Activated CD8-positive, alpha-beta memory T cell treated with anti-CD3 and anti-CD28 coated beads for 4 hours (primary cell): ENCODE measurements at places on chromosomes 5 and 9.

DNA sequence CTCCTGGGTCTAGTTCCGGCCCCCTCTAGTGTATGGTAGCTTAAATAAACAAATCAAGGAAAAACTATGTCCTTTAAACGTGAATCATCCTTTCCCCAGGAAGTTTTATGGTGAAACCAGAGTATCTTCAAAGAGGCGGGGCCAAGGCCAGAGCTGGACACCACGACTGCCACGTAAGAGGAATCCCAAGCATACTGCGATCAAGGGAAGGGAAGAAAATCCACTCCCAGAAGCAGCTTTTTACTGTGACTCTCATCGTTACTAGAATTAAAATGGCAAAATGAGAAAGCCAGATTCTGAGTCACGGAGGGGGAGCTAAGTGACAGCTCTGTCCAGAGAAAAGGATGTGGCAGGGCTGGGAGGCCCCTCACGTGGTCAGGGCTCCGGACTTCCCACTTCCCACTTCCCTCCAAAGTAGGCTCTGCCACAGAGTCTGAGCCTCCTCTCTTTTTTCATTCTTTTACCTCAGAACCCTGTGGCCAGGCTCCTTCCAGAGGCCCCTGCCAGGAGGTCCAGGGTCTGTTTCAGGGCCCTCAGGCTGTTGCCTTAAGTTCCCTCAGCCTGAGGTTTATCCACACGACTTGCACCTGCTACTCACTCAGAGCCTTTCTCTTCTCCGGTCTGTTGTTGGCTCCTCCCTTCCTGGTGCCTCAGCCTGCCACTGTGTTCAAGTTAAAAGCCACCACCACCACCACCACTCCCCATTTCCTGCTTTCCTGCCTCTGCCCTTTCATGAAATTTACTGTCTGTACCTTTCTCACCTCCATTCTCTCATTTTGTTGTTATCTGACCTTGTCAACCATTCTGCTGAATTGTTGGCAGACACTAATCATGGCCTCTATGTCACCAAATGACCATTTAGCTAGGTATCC lies 1.4 kb upstream of the GLRX start:
- no peak for DNase-seq

- no peak for DNase-seq
Observed at GRCh38 chr9:127498298-127498697, 47.0 kb downstream of the LRSAM1 start.

- no peak for DNase-seq
Observed at GRCh38 chr9:94029932-94030317, 54.3 kb upstream of the PTPDC1 start.

- no peak for DNase-seq
Observed at GRCh38 chr5:79464695-79465332, 49.1 kb downstream of the HOMER1 start.

GRCh38 chr5:6181147-6181729 lies 197.1 kb downstream of the MED10 start:
- no peak for DNase-seq

GRCh38 chr5:54018438-54018837 lies 291.9 kb downstream of the ARL15 start:
- DNase-seq = no peak

GRCh38 chr5:116652196-116652729 lies 77.6 kb upstream of the SEMA6A start:
- no peak for DNase-seq

DNA sequence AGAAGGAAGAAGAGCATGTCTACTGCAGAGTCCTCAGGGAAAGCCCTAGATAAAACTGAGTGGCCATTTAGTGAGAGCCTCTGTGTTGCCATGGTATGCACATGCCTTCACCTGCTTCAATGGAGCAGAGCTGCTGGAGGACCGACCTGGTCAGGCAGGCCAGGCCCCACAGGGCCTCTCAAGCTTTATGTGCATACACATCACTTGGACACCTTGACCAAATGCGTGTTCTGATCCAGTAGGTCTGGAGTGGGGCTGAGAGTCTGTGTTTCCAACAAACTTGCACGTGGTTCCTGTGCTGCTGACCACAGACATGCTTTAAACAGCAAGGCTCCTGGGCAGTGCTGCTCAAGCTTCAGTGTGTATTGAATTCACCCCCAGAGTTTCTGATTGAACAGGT lies 51.4 kb upstream of the SLC2A8 start:
- DNase-seq = no peak

DNA sequence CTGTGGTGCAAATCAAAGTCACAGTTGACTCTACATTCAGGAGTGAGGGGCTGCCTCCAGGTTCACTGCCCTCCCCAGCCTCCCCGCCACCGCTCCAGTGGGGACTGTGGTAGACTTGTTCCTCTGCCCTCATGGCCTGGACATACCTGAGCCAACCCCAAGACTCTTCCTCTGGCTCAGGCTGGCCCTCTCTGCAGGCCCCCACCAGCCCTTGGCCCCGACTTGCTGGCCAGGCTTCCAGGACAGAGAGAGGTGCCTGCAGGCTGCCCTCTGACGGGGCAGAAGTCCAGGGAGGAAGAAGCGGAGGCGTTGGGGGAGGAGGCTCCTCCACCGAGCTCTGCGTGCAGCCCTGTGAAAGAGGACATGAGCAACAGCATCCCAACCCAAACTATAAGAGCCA lies 2.8 kb upstream of the SARDH start:
- no peak for DNase-seq

- no peak for DNase-seq
Observed at GRCh38 chr5:124885490-124885889, 139.1 kb upstream of the ZNF608 start.

GRCh38 chr5:7756453-7756852 lies 94.5 kb downstream of the CFAP90 start:
- DNase-seq = no peak

GRCh38 chr9:87610200-87611155 lies 112.8 kb downstream of the DAPK1 start:
- no peak for DNase-seq

DNA sequence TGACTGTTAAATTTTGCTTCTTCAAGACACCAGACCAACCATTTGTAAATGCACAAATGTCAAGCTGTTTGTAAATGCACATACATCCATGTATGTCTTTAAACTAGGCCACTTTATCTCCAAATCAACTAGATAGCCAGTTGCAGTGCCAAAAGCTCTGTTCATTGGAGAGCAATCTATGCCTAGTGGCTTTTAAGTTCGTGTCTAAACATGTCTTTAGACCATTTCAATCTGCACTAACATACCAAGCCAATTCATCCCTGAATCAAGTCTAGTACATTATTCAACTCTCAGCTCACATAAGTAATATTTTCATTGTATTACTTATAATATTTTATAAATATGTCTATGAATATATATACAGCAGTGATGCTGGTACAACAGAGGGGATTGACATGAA lies 985.9 kb downstream of the CDH18 start:
- DNase-seq = no peak

- no peak for DNase-seq
Observed at GRCh38 chr9:85223506-85224125, 518.1 kb downstream of the AGTPBP1 start.

- no peak for DNase-seq
Observed at GRCh38 chr5:179152941-179153340, 92.8 kb downstream of the ZNF354C start.

GRCh38 chr5:120605325-120606079 lies 141.4 kb downstream of the PRR16 start:
- no peak for DNase-seq

DNA sequence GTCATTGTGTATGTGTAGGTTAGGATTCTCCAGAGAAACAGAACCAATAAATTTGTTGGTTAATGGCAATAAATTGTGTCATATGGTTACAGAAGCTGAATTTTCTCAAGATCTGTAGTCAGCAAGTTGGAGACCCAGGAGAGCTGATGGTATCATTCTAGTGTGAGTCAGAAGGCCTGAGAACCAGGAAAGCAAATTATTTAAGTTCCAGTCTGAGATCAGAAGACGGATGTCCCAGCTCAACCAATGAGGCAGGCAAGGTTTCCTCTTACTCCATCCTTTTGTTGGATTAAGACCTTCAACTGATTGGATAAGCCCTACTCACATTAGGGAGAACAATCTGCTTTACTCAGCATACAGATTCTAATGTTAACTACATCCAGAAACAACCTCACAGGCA lies 656.3 kb downstream of the ANXA1 start:
- DNase-seq = no peak

- no peak for DNase-seq
Observed at GRCh38 chr5:139390639-139391569, 1.2 kb upstream of the MZB1 start.

GRCh38 chr5:131394128-131394527 lies 130.3 kb downstream of the CDC42SE2 start:
- DNase-seq = no peak

DNA sequence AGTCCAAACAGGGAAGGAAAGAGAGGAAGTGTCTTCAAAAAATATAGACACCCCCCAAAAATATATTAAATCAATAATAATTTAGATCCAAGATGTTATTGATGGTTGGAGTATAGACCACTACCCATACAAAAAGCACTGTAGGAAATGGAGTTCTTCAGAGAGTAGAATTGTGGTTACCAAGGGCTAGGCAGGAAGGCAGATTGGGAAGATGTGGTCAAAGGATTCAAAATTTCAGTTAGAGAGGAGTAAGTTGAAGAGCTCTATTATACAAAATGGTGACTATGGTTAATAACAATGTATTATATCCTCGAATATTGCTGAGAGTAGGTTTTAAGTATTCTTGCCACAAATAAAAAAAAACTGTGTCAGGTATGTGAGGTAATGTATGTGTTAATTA lies 149.4 kb downstream of the CWC27 start:
- no peak for DNase-seq

GRCh38 chr9:88892724-88893123 lies 98.5 kb upstream of the S1PR3 start:
- no peak for DNase-seq

DNA sequence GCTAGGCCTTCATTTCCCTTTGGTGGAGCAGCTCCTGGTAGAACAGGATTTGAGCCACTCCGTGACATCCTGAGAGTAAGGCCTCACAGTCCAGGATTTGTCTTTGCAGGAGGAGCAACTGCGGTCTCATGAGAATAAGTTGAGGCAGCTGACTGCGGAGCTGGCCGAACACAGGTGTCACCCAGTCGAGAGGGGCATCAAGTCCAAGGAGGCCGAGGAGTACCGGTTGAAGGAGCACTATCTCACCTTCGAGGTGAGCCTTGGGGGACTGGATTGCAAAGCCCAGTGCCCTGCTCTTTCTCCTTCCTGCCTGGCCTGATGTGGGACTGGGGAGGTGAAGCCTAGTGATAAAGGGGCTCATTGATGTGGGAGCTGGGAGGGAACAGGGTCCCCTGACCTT lies 44.3 kb downstream of the PSD2 start:
- DNase-seq = no peak

DNA sequence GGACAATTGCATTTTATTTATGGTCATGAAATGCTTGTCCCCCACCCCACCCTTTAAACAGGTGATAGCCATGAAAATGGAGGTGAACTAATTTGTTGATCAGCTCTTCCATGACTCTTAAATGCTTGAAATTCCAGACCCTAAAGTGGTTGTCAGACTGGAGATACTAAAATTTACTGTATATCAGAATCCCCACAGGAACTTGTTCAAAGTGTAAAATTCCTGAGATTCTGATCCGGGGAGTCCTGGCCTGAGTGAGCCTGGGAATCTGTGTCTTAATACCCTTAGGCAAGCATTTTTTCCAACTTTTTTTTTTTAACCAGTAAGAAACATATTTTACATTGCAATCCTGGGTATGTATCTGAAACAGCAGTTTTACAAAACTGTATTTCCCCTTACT lies 4.7 kb downstream of the SKP2 start:
- no peak for DNase-seq

GRCh38 chr5:59866661-59867060 lies 26.9 kb downstream of the PDE4D start:
- no peak for DNase-seq

- no peak for DNase-seq
Observed at GRCh38 chr5:144812763-144813162, 642.1 kb downstream of the KCTD16 start.

DNA sequence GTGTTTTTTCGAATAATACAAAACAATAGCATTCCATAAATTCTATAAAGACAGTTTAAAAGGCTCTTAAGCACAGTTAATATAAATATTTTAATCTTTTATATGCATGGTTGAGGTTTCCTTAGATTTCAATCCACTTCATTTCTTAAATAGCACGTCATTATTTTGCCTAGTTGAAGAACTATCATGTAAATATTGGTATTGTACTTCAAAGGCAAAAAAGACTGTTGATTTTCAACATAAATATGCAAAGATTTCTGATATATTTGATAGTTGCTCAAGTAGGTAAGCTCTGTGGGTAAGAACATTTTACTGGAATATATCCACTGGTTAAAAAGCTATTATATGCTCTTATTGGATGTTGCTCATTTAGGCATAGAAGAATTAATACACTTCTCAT lies 458.6 kb downstream of the NR2F1-AS1 start:
- no peak for DNase-seq

DNA sequence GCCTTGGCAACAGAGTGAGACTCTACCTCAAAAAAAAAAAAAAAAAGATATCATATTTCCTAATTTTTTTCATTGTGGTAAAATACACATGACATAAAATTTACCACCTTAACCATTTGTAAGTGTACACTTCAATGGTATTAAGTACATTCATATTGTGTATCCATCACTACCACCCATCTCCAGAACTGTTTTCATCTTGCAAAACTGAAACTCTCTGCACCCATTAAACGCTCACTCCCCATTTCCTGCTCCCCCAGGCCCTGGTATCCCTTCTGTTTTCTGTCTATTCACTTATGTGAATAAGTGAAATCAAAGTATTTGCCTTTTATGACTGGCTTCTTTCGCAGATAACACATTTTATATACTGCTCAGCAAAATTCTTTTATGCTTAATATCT lies 12.8 kb downstream of the LRRC8A start:
- no peak for DNase-seq

DNA sequence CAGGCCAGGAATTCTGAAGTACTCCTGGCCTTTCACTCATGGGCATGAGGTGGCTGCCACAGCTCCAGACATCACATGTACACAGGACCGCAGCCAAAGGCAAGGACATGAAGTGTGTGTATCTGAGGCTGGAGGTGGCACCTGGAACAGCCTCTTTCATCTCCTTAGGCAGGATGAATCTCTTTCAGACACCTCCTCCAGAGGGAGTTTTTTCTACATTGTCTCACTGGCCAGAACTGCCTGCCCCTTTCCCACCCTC lies 142.8 kb downstream of the BARX1 start:
- no peak for DNase-seq

DNA sequence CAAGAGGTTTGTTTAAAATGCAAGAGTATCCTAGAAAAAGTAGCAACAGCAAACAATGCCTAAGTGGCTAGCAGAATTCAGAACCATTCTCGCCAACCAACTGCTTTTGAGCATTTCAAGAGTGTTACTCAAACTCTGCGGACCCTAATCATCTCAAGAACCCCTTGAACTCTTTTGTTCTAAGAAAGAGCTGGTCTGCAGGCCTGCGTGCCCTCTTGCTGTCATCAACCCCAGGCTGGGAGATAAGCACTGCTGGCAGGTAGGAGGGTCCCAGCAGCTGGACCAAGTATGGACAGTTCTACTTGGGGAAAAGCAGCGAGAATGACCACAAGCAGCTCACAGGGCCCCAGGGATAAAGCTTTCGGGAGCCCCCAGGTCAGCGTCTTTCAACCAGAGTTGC lies 38.3 kb downstream of the MYO10 start:
- no peak for DNase-seq
